HS-27A (cell line): ENCODE measurements at places on chromosomes 11 and 22.

- no peak for DNase-seq
Measured at GRCh38 chr11:836274-836673, 3.5 kb downstream of the CD151 start.

- no peak for DNase-seq
Measured at GRCh38 chr11:2586793-2587131, 113.0 kb downstream of the KCNQ1OT1 start.

- no peak for DNase-seq
Measured at GRCh38 chr11:114131461-114131864, 72.0 kb downstream of the ZBTB16 start.

- no peak for DNase-seq
Measured at GRCh38 chr11:12108875-12109453, 1.4 kb upstream of the MICAL2 start.
